CD8-positive, alpha-beta memory T cell (primary cell): ENCODE measurements at places on chromosomes 5 and 9. TPM values are rescaled to one million over a fixed set of nuclear protein-coding genes. Genes with fewer than 3 reads are reported as not detected.

Gene ANKRD31
- 0.66 TPM for total RNA-seq

Gene SLC6A3
- not detected for total RNA-seq

Gene SMIM15
- 88.7 TPM for total RNA-seq

Gene IL3
- 69.7 TPM for total RNA-seq

Gene DPP7
- total RNA-seq = 308 TPM

Gene LRRC19
- total RNA-seq = not detected

Gene CDKN2B
- 0.09 TPM for total RNA-seq

Gene CDKN2B-AS1
- total RNA-seq = 0.58 TPM

Gene ENHO
- 0.35 TPM for total RNA-seq

Gene ADAMTS12
- not detected for total RNA-seq

Gene TOR1B
- 27.1 TPM for total RNA-seq

Gene SLC36A3
- not detected for total RNA-seq

Gene ZDHHC11
- total RNA-seq = 4.5 TPM

DNA sequence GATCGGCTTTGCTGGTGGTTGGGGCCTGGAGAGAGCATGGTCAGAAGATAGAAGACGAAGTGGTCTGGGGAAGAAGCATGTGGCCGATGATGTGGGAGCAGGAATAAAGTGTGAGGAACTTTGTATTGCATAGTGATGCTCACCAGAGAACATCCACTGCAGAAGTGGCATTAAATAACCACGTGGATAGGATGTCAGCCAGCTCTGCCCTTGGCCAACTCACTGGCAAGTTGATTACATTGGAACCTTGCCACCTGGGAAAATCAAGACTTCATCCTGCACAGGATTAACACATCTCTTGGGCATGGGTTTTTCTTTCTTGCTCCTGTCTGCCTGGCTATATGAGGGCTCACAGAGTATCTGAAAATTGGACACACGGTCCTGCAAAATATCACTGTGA lies 217.4 kb downstream of the DMRT2 start:
- H3K27ac ChIP-seq = no peak overlapping the region

GRCh38 chr9:98559561-98559960 lies 149.2 kb downstream of the GABBR2 start:
- no peak overlapping the region for H3K27ac ChIP-seq
- H3K27me3 ChIP-seq = no peaks in the 10 kb centered on the region
- H3K36me3 ChIP-seq = no peaks in the 10 kb centered on the region
- H3K4me1 ChIP-seq = no peaks in the 10 kb centered on the region
- DNase-seq = no peak

DNA sequence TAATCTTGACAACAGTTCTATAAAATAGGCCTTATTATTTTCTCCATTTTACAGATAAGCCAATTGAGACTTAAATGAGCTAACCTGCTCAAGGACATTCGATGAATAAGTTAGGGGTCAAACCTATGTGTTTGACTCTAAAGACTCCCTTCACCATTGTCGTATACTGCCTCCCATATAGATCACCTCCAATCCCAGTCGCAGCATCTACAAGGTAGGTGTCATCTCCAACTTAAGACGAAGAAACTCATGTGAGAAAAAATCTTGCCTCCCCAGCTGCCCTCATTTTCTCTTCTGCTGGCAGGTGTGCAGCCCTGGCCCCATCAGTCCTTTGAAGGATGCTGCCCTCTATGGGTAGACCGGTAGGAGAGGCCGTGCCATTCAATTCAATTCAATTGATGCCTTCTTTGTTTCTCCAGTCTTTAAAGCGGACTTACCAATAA lies 75.2 kb upstream of the SMARCA2 start:
- no peak overlapping the region for H3K4me3 ChIP-seq
- no peaks in the 10 kb centered on the region for H3K36me3 ChIP-seq
- no peak for DNase-seq
- no peaks in the 10 kb centered on the region for H3K4me1 ChIP-seq

- DNase-seq = peak; percentile 34
- peak overlapping the region; percentile 49 for H3K4me3 ChIP-seq
- no peak overlapping the region for H3K27ac ChIP-seq
- peaks cover 8% of the 10 kb centered on the region for H3K4me1 ChIP-seq
Observed at GRCh38 chr5:392431-392988, 50.5 kb upstream of the EXOC3 start.

DNA sequence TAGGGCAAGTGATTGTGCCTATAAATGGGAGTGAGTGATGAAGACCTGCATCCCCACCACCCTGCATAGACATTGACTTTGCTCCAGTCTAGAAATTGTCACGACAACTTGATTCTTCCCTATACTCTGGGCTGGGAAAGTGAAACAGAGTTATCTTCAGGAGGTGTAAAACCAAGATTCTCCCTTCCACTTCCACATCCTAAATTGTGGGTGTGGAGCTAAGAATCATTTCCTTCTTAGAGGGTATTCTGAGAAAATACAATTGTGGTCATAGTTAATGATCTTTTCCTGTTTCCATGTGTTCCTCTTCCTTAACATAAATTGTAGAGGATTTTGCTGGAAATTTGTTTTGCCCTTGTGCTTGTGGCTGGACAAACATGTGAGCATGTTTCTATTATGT lies 96.8 kb upstream of the PJA2 start:
- H3K27me3 ChIP-seq = no peaks in the 10 kb centered on the region
- H3K27ac ChIP-seq = no peak overlapping the region
- no peak overlapping the region for H3K4me3 ChIP-seq
- no peaks in the 10 kb centered on the region for H3K4me1 ChIP-seq
- no peaks in the 10 kb centered on the region for H3K36me3 ChIP-seq

DNA sequence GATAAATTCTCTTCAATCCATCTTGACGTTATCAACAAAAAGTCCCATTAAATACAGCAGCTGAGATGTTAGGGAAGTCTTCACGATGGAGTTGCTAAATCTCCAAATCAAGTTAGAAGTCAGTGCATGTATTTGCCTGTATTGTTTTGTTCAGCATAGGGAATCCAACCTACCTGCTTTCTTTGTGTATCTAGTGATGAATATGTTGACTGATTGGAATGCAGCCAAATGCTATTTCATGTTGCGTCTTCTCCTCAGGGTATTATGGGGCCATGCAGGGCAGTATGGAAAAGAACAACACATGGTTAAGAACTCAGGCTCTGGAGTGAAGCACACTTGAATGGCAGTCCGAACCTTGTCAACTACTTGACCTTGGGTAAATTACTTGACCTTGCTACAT lies 529.5 kb upstream of the ZNF462 start:
- DNase-seq = no peak
- no peaks in the 10 kb centered on the region for H3K4me1 ChIP-seq
- no peak overlapping the region for H3K27ac ChIP-seq

DNA sequence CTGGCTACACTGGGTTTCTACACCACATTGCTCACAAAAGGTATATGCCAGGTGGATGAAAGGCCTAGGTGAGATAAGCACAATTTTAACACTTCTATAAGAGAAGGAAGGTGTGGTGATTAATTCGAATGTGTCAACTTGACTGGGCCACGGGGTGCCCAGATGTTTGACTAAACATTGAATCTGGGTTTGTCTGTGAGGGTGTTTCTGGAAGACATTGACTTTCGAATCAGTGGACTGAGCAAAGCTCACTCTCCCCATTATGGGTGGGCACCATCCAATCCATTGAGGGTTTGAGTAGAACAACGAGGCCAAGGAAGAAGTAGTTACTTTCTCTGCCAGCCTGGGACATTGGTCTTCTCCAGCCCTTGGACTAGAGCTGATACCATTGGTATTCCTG lies 78.2 kb upstream of the COL5A1 start:
- H3K36me3 ChIP-seq = no peaks in the 10 kb centered on the region
- no peaks in the 10 kb centered on the region for H3K4me1 ChIP-seq
- DNase-seq = no peak
- H3K27ac ChIP-seq = no peak overlapping the region
- no peak overlapping the region for H3K4me3 ChIP-seq
- no peaks in the 10 kb centered on the region for H3K27me3 ChIP-seq

DNA sequence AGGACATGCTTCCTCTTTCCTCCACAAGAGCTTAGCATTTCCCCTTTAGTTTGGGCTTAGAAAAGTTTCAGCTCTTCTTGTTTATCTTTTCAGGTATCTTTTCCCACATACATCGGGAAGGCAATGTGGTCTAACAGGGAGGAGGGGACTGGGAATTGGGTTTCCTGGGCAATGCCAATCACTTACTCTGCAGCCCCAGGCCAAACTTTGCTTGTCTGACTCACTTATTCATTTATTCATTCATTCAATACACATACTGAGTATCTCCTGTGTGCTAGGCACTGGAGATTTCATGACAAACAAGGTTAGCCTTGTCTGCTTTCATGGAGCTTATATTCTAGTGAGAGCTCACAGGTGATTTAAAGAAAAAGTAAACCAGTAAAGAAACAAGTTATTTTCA lies 10.7 kb upstream of the POU4F3 start:
- DNase-seq = no peak
- H3K4me3 ChIP-seq = no peak overlapping the region
- no peaks in the 10 kb centered on the region for H3K4me1 ChIP-seq

GRCh38 chr5:86175224-86175623 lies 442.5 kb upstream of the COX7C start:
- H3K27me3 ChIP-seq = no peaks in the 10 kb centered on the region
- H3K27ac ChIP-seq = no peak overlapping the region
- no peaks in the 10 kb centered on the region for H3K4me1 ChIP-seq
- no peak overlapping the region for H3K4me3 ChIP-seq
- DNase-seq = no peak

- no peak overlapping the region for H3K27ac ChIP-seq
- no peaks in the 10 kb centered on the region for H3K4me1 ChIP-seq
- DNase-seq = no peak
- H3K36me3 ChIP-seq = no peaks in the 10 kb centered on the region
- H3K27me3 ChIP-seq = no peaks in the 10 kb centered on the region
Observed at GRCh38 chr9:88776717-88777497, 214.4 kb upstream of the S1PR3 start.

GRCh38 chr5:135108992-135109391 lies 75.0 kb upstream of the PITX1 start:
- no peak for DNase-seq
- H3K27ac ChIP-seq = no peak overlapping the region
- H3K36me3 ChIP-seq = no peaks in the 10 kb centered on the region
- H3K27me3 ChIP-seq = no peaks in the 10 kb centered on the region
- H3K4me3 ChIP-seq = no peak overlapping the region
- no peaks in the 10 kb centered on the region for H3K4me1 ChIP-seq

- no peaks in the 10 kb centered on the region for H3K36me3 ChIP-seq
- DNase-seq = no peak
- H3K4me3 ChIP-seq = no peak overlapping the region
Observed at GRCh38 chr9:95754533-95755420, 120.7 kb upstream of the ERCC6L2 start.

- no peak for DNase-seq
- H3K4me1 ChIP-seq = no peaks in the 10 kb centered on the region
- no peaks in the 10 kb centered on the region for H3K27me3 ChIP-seq
- no peaks in the 10 kb centered on the region for H3K36me3 ChIP-seq
Observed at GRCh38 chr5:143680672-143681259, 131.2 kb upstream of the HMHB1 start.

- no peak overlapping the region for H3K27ac ChIP-seq
- H3K4me3 ChIP-seq = no peak overlapping the region
- H3K27me3 ChIP-seq = no peaks in the 10 kb centered on the region
- no peaks in the 10 kb centered on the region for H3K36me3 ChIP-seq
- DNase-seq = no peak
Observed at GRCh38 chr5:160921423-160922285, 69.6 kb upstream of the ATP10B start.

DNA sequence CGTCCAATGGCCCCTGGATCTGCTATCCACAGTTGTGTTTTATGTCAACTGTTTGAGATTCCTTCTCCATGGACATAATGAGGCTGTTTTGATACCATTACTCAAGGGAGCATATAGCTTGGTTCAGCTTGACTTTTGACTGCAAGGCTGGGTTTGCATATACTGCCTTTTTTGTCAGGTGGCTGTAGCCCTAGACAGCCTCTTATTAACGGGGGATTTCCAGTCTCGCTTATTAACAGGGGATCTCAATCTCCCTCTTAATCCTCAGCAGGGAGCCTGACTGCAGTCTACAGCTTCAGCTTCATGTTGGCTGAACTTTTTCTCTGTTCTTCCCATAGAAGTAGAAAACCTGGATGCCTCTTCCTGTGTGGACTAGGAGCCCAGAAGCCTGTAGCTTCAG lies 73.7 kb upstream of the TNC start:
- no peaks in the 10 kb centered on the region for H3K4me1 ChIP-seq
- no peak overlapping the region for H3K4me3 ChIP-seq
- H3K36me3 ChIP-seq = no peaks in the 10 kb centered on the region
- DNase-seq = no peak

DNA sequence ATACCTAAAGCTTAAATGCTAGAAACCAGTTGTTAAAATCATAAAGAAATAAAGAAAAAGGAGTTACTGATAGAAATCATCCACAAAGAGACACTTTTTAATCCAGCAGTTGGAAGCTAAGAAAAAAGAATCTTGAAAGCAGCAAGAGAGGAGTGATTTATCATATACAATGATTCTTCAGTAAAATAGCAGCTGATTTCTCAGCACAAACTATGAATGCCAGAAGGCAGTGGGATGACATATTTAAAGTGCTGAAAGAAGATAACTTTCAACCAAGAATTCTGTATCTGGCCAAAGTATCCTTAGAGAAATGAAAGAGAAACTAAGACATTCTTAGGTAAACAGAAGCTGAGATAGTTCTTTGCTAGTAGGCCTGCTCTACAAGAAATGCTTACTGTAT lies 366.0 kb downstream of the HTR1A start:
- no peak for DNase-seq
- H3K4me1 ChIP-seq = no peaks in the 10 kb centered on the region
- no peaks in the 10 kb centered on the region for H3K27me3 ChIP-seq
- no peak overlapping the region for H3K27ac ChIP-seq
- H3K4me3 ChIP-seq = no peak overlapping the region
- H3K36me3 ChIP-seq = no peaks in the 10 kb centered on the region

DNA sequence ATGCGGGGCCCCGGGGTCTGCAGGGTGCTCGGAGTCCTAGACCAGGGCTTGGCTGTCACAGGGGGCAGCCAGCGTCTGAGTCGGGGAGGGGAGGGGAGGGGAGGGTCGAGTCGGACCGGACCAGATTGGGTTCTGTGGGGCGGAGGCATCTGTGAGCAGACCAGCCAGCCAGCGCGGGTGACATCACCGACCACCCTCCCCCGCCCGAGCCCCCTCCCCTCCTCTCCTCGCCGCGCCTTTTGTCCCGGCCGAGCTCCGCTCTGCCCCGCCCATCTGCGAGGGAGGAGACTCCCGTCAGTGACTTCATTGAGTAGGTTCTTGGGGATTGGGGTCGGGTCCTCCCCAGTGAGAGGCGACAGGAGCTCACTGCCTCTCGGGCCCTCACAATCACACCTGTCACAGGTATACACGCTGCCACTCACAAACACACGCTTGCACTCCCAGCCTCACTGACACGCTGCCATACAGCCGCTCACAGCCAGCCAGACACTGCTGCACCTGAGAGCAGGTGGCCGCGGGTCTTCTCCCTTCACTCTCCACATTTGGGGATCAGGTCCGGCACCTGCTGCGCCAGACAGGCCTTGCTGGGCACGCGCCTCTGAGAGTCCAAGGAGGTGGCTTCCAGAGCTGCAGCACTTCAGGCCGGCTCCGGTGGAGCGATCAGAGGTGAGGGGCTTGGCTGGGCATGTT lies 546 bp downstream of the DNAJB5 start:
- peak overlapping the region; percentile 18 for H3K27ac ChIP-seq
- no peaks in the 10 kb centered on the region for H3K27me3 ChIP-seq
- peak; percentile 39 for DNase-seq
